ENCODE measurements at places on chromosomes 6 and 20.
A peak's percentile ranks its signal among the peaks of the same experiment; 100 is the strongest.

DNA sequence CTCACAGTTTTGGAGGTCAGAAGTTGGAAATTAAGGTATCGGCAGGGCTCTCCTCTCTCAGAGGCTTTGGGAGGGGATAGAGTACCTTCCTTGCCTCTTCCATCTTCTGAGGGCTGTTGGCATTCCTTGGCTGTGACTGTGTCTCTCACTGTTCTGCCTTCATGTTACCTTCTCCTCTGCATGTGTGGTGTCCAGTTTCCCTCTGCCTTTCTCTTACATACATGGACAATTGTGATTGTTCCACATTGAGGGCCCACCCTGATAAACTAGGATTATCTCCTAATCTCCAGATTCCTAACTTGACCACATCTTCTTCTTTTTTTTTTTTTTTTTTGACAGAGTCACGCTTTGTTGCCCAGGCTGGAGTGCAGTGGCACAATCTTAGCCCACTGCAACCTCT is 72.1 kb upstream of the SPACA1 start:
- DNase-seq = no peak

DNA sequence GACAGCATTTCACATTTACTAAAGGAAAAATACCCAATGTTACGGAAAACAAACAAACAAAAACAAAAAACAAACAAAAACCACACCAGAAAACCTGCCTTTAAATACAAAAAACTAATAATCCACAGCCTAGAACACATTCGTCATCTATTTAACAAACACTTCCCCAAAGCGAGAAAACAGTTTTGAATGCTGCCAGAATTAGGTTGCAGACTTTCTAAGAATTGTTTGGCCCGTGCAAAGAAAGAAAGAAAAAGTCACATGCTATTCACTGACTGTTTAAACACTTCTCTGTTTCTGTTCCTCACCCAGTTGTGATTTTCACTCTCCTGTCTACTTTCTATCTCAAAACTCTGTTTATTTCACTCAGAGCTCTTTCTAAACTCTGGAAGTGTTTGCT is 52.5 kb downstream of the BCAS1 start:
- no peak for DNase-seq

DNA sequence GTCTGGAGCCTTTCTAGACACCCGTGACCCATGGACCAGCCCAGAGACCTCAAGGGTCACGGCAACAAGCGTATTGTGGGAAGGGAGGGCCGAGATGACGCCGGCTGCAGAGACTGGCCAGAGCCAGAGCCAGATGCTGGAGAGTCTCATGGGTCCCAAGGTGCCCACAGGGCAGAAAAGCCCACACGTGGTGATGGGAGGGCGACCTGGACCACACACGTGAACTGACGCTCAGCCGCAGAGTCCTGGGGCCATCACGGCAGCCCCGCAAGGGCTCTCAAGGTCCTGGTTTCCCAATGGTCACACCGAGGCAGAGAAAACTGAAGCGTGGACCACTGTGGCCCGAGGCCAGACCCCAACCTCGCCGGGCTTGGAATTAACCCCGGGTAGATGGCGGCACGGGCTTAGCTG is 92.6 kb downstream of the YTHDF1 start:
- no peak for DNase-seq

- DNase-seq = no peak
Measured at GRCh38 chr6:52299653-52300052, 15.1 kb upstream of the MCM3 start.

GRCh38 chr6:56906752-56907151 is 48.2 kb upstream of the BEND6 start:
- peak; percentile 56 for DNase-seq

DNA sequence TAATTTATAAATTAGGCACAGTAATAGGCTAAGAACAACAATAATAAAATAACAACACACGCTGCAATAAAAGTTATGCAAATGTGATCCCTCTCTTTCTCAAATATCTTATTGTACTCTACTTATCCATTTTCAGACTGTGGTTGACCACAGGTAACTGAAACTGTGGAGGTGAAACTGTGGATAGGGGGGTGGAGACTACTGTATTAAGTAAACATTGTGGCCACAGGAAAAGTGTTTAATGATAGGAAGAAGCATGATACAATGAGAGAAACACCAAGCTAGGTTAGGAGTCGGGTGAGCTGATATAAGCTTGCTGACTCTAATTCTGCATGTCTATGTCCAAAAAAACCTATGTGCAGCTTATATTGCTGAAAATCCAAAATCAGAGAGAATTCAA is 23.0 kb downstream of the NHLRC1 start:
- DNase-seq = no peak

GRCh38 chr6:105745464-105746129 is 340.5 kb upstream of the PRDM1 start:
- no peak for DNase-seq
